ENCODE measurements at places on chromosomes 12 and 14.
A peak's percentile ranks its signal among the peaks of the same experiment; 100 is the strongest.

DNA sequence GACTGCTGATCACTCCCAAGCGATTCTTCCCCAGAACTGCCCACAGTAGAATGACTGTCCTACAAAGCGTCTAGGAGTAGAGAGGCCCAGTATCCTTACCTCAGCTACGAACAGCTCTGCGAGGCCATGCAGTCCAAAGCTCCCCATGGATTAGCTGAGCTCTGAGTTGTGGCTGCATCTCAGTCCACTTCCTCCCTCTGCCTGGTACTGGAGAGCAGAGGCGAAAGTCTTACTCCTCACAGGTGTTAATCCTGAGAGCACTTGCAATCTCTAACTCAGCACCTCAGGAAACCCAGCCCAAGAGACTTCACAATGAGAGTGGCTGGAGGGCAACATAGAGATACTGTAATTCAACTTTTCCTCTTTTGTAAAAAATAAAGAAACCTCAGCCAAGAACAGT, 493.1 kb downstream of the BCAT1 start:
- no peak for DNase-seq

DNA sequence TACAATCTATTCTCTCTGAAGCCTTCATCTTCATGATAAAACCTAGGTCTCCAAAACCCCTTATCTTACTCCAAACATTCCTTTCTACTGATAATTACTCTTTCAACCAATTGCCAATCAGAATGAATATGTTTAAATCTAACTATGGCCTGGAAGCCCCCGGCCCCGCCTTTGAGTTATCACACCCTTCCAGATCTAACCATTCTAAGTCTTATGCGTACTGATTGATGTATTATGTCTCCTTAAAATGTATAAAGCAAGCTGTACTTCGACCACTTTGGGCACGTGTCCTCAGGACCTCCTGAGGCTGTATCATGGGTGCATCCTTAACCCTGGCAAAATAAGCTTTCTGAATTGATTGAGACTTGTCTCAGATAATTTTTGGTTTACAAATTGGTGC, 14.4 kb downstream of the PABPN1 start:
- DNase-seq, result no peak

DNA sequence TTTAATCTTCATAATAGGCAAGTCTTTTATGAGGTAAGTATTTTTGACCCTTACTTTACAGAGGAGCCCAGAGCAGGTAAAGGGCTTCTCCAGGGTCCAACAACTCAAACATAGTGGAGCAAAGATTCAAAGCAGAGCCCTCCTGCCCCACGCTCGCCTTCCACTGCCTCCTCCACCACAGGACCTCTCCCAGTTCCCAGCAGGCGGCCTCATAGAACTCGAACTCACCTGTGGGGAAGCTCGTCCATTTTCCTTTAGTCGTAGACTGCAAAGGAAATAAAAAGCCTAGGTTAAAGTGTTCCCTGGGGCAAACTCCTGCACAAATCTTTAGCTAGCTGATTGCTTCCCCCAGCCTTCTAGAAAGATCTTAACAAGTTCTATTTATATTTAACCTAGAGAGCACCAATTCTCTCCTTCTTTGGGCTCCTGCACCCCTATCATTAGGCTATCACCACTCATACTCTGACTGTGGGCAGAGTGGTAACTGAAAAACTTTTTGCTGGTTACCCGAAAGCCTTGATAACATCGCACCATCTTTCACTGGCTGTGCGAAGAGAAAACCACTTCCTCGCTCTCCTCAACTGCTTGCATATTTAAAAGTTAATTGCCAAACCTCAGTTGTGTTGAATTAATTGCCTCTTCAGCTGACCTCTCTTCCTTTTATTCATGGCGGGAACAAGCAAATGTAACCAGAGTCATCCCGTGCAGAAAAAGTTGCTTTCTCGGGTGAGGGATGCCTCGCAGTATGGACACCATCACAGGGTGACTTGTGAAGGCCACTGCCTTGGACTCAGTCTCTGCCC, 299.6 kb downstream of the DPF3 start:
- peak; percentile 53 for DNase-seq

DNA sequence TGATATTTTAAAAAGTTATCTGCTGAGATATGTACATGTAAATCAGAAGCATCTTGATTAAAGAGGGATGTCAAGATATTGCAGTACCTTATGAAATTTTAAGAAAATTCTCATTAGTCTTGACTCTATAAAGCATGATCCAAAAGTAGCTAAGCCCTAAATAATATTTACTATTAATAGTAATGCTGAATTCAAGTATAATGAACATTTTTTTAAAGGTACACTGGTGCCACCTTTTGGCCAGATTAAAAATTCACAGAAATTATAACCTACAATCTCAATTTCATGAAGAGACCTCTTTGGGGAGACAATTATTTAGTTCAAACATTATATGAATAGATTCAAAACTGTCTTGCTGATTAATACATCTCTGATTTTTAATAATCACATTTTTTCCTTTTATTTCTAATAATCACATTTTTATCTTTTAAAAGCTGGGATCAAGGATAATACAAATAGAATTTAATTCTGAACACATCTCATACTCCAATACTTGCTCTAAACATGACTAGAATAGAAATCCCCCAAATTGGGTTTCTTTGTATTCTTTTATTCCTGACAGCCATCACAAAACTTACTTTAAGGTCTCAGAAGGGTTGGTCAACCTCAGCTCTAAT, 13.4 kb downstream of the AKAP5 start:
- no peak for DNase-seq

GRCh38 chr12:126768517-126768916, 1498.5 kb upstream of the TMEM132C start:
- DNase-seq, result no peak

GRCh38 chr12:18363321-18363720, 102.0 kb downstream of the PIK3C2G start:
- DNase-seq, result no peak

- DNase-seq, result no peak
Observed at GRCh38 chr12:110223777-110224378, 57.2 kb upstream of the ATP2A2 start.

DNA sequence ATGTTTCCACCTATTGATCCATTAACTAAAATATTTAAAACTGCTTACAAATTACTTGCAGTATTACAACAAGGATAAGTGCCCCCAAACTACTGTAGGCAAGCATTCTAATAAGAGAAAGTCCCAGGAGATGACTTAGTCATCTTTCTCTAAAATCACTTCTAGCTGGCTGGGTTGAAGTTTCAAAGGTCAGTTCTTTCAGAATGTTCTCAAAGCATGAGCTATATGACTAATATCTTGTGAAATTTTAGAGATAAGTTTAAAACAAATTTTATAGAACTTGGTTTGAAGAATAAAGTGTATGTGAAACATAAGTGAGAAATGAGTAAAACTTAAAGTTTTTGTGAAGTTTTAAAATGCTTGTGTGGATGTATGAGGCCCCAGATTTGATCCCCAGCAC, 24.3 kb upstream of the OR6J1 start:
- DNase-seq, result no peak

- DNase-seq, result no peak
Observed at GRCh38 chr12:101968770-101969169, 91.4 kb downstream of the DRAM1 start.

- DNase-seq, result peak; percentile 74
Observed at GRCh38 chr12:111405859-111406473, at the start of gene SH2B3. TSS of gene SH2B3 (plus strand) at chr12:111405923. CDS start at chr12:111418146, 12,223 bp downstream.

GRCh38 chr14:32203928-32204357, 874 bp upstream of the RNU6-8 start:
- no peak for DNase-seq

- peak; percentile 68 for DNase-seq
Observed at GRCh38 chr14:80930836-80931389, 10.6 kb downstream of the CEP128 start.

DNA sequence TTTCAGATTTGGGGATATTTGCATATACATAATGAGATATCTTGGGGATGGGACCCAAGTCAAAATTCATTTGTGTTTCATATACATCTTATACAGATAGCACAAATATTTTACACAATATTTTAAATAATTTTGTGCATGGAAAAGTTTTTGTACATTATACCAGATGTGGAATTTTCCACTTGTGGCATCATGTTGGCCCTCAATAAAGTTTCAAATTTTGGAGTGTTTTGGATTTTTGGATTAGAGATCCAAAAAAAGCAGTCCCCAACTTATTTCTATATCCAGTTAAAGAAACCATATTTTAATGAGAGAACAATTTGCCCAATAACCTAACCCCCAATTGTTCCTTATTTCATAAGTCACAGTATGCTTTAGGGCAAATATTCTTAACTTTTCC, 4.5 kb downstream of the GNPNAT1 start:
- DNase-seq, result no peak

DNA sequence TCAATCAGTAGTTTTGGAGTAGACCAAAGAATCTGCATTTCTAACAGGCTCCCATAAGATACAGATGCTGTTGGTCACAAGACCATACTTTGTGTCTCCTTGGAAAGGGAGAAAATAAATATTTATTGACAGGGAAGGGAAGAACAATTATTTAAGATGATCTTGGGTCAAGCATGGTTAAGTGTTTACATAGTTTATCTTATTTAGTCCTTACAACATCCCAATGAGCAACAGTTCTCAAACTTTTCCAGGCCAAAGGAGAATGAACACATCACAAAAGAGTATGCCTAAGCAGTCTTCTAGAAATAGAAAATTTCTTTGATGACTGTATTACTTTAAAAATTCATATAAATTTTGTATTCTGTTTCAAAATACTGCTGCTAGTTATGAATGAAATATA, 8.8 kb downstream of the LPCAT3 start:
- DNase-seq, result no peak

DNA sequence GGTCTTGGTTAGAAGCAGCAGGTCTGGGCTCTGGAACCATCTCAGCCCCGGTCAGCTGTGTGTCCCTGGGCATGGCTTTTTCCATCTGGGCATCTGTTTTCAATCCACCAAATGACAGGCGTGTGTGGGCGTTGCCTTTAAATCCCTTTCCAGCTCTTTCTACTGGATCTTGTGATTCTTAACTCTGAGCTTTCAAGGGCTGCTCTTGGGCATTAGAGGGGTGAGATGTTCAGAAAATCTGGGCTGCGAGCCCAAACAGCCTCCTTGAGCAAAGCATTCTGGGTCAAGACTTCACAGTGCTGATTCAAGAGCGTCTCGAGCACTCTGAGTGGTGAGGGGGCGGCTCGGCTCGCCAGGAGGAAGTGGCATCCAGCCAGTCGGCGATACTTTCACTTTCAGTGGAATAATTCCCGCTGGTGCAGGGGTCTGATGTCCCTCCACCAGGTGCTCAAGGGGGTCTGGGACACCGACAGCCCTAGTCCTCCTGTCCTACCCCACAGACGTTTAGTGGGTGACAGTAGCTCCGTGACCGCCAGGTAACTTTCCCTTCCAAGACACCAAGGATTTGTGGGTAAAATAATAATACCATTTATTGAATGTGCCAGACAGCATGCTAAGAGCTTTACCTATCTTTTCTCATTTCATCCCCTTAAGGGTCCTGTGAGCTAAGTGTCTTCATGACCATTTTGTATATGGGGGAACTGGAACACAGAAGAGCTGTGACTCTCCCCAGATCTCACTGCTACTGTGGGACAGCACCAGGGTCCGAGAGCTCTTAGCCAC, 114.0 kb downstream of the PLXNC1 start:
- peak; percentile 52 for DNase-seq

GRCh38 chr14:63952933-63953437, 100.2 kb downstream of the SYNE2 start:
- no peak for DNase-seq

All from central memory CD8-positive, alpha-beta T cell (primary cell).